ENCODE measurements at places on chromosomes 12 and 14.

DNA sequence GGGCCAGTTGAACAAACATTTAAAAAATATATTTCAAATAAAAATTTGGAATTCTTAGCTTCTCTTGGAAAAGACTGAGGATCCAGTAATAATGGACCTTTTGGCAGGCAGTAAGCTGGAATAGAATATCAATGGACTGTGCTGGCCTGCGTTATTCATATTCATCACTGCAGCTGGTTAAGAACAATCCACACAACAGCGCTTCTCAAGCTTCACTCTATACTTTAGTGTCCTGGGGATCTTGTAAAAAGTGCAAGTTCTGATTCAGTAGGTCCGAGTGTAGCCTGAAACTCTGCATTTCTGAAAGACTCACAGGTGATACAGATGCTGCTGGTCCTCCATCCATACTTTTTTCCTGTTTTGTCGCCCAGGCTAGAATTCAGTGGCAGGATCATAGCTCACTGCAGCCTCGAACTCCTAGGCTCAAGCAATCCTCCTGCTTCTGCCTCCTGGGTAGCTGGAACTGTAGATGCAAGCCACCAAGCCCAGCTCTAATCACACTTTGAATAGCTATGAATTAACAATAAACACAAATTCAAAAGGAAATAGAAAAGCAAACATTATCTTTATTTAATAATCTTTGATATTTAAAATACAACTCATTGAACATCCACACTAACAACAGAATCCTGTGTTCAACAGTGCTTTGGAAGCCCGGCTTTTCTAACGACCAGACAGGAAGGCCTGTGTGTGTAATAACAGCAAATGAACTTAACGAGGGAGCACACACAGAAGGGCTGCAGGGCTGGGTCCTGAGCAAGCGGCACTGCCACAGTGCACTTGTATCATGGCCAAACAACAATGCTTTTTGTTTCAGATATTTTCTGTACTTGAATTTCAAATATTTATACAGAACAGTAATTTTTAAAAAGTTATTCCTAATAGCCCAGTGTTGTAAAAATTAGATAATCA is 18.4 kb upstream of the TRIP11 start:
- no peak for DNase-seq

DNA sequence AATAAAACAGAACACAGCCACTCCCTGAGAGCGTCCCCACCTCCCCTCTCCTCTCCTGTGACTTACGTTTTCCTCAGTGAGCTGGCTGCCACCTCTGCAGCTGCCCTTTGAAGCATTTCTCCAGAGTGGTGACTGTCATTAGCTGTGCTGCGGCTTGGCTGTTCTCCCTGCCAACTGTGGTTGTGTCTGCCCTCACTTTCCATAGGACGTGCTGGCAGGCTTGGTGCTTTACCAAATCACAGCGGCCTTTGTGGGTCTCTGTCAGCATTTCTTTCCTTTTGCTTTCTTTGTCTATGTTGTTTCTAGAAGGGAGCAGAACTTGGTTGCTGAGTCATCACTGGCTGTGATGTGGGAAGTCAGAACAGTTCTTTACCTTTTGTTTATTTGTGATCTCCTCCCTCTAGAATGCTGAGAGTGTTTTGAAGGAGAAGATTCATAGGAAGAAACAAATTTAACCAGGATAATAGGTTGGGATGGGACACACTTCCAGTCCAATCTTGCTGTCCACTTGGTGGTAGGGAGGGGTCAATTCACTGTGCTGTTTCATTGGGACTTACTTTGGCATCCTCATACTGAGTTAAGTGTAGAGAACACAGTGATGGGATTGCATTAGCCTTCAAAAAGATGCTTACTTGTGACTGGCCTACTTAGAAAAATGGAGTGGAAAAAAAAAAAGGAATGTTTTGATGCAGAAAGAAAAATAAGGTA is 88.2 kb downstream of the TMX1 start:
- DNase-seq, result peak; percentile 22

DNA sequence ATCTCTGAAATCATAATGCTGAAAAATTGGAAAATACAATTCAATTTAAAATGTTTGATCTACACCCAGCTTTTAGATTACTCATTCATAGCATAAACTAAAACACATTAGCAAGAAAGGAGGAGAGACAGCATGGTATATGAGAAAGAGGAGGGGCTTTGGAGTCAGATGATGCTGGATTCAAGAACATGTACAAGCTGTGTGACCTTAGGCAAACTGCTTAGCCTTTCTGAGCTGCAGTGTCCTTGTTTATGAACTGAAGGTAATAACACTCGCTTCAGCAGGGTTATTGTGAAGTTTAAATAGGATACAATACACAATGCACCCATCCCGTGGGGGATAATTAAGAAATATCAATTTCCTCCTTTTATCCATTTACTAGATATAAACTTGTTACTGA is 79.2 kb downstream of the MAP1LC3B2 start:
- no peak for DNase-seq

DNA sequence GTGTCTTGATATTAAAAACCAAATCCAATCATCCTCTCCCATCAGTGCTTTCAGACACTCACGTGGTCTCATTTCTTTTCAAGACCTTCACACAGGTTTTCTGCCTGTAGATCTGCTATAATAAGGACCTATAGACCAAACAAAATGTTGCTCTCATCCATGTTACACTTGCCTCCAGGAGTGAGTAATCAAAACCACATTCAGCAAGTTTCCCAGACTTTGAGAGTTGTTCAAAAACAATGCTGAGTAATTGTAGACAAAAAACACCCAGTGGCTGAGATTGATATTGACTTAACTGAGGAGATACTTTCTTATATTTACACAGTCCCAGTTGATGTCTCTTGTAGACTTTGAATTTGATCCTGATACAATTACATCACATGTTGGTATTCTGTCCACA is 383.1 kb downstream of the TMEM132D start:
- no peak for DNase-seq

GRCh38 chr14:51458563-51458955 is 193.2 kb upstream of the FRMD6 start:
- no peak for DNase-seq

- no peak for DNase-seq
Measured at GRCh38 chr12:122126713-122127597, 47.1 kb downstream of the IL31 start.

DNA sequence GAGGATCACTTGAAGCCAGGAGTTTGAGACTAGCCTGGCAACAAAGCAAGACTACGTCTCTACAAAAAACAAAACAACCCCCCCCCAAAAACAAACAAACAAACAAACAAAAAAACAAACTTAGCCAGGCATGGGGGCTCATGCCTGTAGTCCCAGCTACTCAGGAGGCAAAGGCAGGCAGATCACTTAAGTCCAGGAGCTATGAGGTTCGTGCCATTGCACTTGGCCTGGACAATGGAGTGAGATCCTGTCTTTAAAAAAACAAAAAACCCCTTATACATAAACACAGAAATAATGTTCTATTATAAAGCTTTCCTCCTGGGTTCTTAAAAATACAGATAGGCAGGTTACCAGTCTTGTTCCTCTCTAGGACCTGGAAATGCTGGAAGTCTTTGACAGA is 1.6 kb downstream of the GTSF1 start:
- no peak for DNase-seq

- DNase-seq, result no peak
Measured at GRCh38 chr14:101408077-101408831, 153.0 kb upstream of the DIO3 start.

DNA sequence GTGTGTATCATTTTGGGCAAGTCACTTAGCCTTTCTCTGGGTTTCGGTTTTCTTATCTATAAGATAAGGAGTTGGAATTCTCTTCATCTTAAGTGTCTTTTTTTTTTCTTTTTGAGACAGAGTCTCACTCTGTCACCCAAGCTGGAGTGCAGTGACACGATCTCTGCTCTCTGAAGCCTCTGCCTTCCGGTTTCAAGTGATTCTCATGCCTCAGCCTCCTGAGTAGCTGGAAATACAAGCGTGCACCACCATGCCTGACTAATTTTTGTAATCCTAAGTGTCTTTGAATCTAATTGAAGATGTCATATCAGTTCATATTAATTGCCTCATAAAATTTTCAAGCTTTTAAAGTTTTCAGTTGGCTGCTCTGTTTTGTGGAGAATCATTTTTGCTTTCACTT is 4.0 kb downstream of the SRGAP1 start:
- no peak for DNase-seq

DNA sequence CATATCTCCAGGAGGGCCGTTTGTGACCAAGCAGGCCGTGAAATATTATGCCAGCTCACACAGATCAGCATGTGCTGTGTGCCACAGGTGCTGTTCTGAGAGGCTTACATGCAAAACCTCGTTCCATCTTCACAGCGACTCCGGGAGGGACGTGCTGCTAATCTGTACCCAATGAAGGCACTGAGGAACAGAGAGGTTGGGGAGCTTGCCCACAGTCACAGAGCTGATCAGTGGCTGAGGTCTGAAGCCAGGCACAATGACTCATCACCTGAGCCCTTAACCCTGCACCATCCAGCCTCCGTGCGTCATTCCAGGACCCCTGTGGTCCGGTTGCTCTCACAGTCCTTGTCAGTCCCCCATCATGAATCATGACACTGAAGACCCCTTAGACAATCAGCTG is 66.7 kb downstream of the SLC6A12 start:
- DNase-seq, result no peak

- DNase-seq, result peak; percentile 70
Measured at GRCh38 chr12:13347241-13348043, 150.9 kb downstream of the EMP1 start.

DNA sequence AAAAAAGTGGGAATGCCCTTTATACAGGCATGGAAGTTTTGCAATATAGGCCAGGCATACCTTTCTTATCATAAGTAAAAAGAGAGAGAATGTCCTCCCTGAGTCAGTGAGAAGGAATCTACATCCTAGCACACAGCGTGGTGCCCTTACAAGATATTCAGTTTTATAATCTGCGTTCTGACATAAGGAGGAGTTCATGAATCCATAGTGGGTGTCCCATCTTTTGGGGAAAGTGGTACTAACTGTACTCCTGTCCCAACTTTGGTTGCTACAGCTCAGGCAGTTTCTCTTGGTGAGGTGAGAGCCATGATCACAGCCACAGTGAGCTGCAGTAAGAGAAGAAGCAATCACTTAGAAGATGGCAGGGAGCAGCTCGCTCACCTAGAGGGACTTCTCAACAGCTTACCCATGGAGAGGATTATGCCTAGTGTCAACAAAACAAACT is 332.9 kb downstream of the BCAT1 start:
- no peak for DNase-seq

DNA sequence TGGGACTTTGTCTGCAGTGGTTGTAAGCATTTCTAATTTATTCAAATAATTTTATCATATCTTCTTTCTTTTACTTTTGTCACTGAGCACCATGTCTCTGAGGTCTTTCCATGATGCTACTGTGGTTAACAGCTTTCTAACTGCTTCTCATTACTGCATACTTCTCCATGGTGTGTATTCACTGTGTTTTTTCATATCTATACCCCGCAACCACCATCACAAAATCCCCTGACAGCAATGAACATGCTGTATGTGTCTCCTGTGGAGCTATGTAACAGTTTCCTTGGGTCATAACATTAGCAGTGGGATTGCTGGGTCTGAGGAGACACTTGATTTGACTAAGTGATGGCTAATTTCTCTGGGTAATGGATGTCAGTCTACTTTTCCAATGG is 29.2 kb upstream of the CHST11 start:
- no peak for DNase-seq

DNA sequence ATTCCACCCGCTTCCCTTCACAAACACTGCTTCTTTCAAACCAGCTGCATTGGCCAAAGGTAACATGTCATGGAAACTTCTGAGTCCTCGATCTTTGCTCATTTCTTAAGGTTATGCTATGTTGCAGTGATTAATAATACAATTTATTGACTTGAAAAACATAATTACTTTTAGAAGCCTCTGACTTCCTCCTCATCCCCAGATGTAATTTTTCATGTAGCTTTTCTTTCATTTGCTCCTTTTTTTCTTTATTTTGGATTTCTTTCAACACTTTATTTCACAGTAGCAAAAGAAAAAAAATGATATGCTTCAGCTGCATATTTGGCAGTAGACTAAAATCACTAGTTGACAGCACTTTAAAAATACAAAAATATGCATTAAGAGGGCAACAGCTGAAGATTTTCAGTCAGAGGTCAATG is 116.2 kb downstream of the LRRIQ1 start:
- DNase-seq, result no peak

- peak; percentile 19 for DNase-seq
Measured at GRCh38 chr14:105292826-105293711, 7.7 kb downstream of the BRF1 start.

- DNase-seq, result no peak
Measured at GRCh38 chr12:98418357-98419075, 96.9 kb upstream of the TMPO start.

DNA sequence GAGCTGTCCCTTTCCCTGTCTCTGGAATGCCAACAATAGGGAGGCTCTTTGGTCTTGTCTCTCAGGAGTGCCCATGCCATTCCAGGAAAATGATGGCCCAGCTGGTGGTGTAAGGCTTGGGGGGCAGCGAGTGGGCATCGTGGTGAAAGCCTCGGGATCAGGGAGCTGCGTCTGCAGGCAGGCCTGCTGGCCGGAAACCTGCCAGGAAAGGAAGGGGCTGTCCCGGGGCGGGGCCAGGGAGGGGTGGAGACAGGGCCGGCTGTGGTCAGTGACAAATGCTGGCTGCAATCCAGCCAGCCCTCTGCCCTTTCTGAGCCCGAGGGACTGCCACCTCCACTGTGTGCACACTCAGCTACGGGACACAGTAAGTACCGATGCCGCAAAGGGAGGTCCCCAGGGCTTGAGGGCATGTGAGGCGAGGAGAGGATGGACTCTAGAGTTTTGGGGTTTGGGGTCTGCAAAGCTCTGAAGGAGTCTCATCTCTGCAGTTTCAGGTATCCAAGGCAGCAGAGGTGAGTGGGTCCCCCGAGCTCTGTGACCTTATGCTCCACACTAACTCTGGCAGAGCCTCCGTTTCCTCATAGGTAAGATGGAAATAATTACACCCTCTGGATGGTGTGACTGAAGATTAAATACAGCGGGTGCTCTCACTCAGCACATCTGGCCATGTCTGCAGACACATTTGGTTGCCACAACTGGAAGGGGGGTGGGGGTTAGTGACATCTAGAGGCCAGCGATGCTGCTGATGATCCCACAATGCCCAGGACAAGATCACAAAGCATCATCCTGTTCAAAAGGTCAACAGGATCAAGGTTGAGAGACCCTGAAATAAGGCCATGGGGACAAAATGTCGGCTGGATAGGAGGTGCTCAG is at the start of gene SERPINA5:
SERPINA5 (plus strand) TSS at position 300 of the 873 bp plus-strand sequence. CDS start 5,937 bp downstream, outside the sequence.
- no peak for DNase-seq

- no peak for DNase-seq
Measured at GRCh38 chr12:81381951-81382350, 304.1 kb downstream of the ACSS3 start.

GRCh38 chr12:117143008-117143532 is 43.9 kb upstream of the TESC start:
- DNase-seq, result no peak

GRCh38 chr14:98591161-98591560 is 680.8 kb downstream of the BCL11B start:
- DNase-seq, result no peak

- no peak for DNase-seq
Measured at GRCh38 chr12:29710104-29710503, 73.6 kb downstream of the TMTC1 start.
